ENCODE measurements at places on chromosomes 7 and 10. TPM values are rescaled to one million over a fixed set of nuclear protein-coding genes. Genes with fewer than 3 reads are reported as not detected.

The PUS7 gene
- total RNA-seq = 8.0 TPM

The CTAGE6 gene
- total RNA-seq = not detected

The NANOS1 gene
- total RNA-seq = 8.8 TPM

The C7orf57 gene
- not detected for total RNA-seq

The ABCA13 gene
- total RNA-seq = 0.11 TPM

The GLI3 gene
- 2.7 TPM for total RNA-seq

The TLX1 gene
- total RNA-seq = not detected

The TUBB8 gene
- not detected for total RNA-seq

The CDH23 gene
- 3.7 TPM for total RNA-seq

The SRRT gene
- total RNA-seq = 49.9 TPM

The PAX4 gene
- total RNA-seq = not detected

The ST7 gene
- 22.7 TPM for total RNA-seq

The ANK3 gene
- 225 TPM for total RNA-seq

The SPACDR gene
- 1.1 TPM for total RNA-seq

The LRCH4 gene
- 37.9 TPM for total RNA-seq

The GCK gene
- 0.78 TPM for total RNA-seq

The HOXA1 gene
- total RNA-seq = not detected
